ENCODE measurements at places on chromosomes 3 and 15.

DNA sequence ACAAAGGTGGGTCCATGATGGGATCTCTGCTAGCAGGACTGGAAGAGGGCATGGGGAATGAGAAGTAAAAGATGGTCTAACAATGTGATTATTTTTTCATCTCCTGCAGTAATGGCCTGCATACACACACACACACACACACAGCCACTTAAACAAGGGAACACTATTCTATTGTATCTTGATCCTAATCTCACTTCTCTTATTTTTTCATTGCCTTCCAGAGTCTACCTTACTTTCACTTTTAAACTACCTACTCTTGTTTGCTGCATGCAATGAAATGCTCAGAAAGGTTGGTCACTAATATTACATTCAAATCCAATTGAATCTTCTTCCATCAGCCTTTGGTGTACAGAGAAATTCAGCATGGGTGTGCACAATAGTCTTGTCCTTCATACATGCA lies 853.8 kb downstream of the IGSF11 start:
- H3K27ac ChIP-seq, result no peak overlapping the region
- H3K36me3 ChIP-seq, result no peaks in the 10 kb centered on the region
- H3K4me3 ChIP-seq, result no peak overlapping the region
- H3K4me1 ChIP-seq, result no peaks in the 10 kb centered on the region
- no peak for DNase-seq
- H3K27me3 ChIP-seq, result no peaks in the 10 kb centered on the region

DNA sequence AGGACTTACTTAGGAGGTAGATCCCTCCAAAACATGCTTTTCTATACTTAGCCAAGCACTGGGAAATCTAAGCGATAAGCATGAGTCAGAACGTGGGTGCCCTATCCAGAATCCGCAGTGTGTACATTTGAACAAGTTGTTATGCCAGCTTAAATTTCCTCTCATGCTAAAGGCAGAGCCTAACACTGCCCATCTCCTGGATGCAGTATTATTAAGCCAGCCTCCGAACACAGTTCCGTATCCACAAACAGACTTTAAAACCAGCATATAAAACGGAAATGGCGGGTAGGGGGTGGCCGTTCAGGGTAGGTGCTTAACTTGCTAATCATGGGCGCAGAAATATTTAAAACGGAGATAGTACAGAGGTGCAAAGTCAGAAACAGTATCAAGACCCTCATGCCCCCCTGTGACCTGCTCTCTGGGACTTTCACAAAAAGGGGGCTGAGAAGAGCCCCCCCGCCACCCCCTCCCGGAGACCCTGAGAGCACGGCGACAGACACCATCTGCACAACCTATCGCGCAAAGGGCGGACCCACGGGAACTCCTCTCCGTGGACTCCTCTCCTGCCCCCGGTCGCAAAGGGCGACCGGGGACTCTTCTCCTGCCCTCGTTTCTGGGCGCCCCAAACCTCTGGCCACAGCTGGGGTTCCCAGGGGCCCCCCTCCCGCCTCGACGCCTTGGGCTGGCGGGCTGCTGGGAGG lies 889 bp upstream of the LRRIQ4 start:
- H3K36me3 ChIP-seq, result no peaks in the 10 kb centered on the region
- peak overlapping the region; percentile 64 for H3K4me3 ChIP-seq
- H3K27ac ChIP-seq, result no peak overlapping the region

- H3K4me3 ChIP-seq, result no peak overlapping the region
- H3K27me3 ChIP-seq, result peaks cover 10% of the 10 kb centered on the region
- H3K27ac ChIP-seq, result no peak overlapping the region
- no peak for DNase-seq
- no peaks in the 10 kb centered on the region for H3K36me3 ChIP-seq
These were observed 10.1 kb downstream of the PRR23E start for GRCh38 chr3:127203024-127203423.

DNA sequence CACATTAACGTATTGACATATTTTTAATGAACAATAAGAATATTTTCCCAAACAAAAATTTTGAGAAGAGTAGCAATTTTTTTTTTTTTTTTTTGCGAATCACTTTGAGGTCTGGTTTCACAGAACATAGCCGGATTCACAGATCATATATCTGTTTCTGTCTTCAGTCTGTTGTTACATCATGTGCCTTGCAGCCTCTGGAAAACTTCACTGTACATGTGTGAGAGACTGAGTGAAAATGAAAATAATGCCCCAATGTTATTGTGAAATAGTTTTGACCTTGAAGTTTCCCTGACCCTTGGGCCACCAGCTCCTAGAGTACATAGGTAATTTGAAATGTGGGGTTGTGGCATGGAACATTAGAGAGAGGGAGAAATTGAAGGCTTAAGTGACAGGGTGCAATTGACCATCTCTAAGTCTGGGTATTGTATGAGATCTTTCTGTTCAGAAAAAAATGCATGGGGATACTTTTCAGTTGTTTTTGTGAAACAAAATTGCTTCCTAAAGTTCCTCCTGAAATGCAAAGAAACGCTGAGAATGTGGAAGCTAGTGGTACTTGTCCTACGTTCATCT lies 14.0 kb downstream of the ITPR1 start:
- no peaks in the 10 kb centered on the region for H3K36me3 ChIP-seq
- no peak overlapping the region for H3K4me3 ChIP-seq
- no peak overlapping the region for H3K27ac ChIP-seq
- H3K4me1 ChIP-seq, result peaks cover 4% of the 10 kb centered on the region

GRCh38 chr3:174620138-174620537 lies 239.0 kb upstream of the NAALADL2 start:
- no peak for DNase-seq
- no peaks in the 10 kb centered on the region for H3K4me1 ChIP-seq
- no peak overlapping the region for H3K4me3 ChIP-seq
- H3K27ac ChIP-seq, result no peak overlapping the region

GRCh38 chr3:12425850-12426579 lies 58.3 kb upstream of the TSEN2 start:
- H3K4me3 ChIP-seq, result no peak overlapping the region
- H3K27ac ChIP-seq, result no peak overlapping the region
- no peak for DNase-seq
- no peaks in the 10 kb centered on the region for H3K4me1 ChIP-seq

- no peak overlapping the region for H3K27ac ChIP-seq
- no peaks in the 10 kb centered on the region for H3K27me3 ChIP-seq
- H3K4me1 ChIP-seq, result peaks cover 3% of the 10 kb centered on the region
- no peak for DNase-seq
These were observed 887.0 kb downstream of the ROBO1 start for GRCh38 chr3:78880603-78881461.

DNA sequence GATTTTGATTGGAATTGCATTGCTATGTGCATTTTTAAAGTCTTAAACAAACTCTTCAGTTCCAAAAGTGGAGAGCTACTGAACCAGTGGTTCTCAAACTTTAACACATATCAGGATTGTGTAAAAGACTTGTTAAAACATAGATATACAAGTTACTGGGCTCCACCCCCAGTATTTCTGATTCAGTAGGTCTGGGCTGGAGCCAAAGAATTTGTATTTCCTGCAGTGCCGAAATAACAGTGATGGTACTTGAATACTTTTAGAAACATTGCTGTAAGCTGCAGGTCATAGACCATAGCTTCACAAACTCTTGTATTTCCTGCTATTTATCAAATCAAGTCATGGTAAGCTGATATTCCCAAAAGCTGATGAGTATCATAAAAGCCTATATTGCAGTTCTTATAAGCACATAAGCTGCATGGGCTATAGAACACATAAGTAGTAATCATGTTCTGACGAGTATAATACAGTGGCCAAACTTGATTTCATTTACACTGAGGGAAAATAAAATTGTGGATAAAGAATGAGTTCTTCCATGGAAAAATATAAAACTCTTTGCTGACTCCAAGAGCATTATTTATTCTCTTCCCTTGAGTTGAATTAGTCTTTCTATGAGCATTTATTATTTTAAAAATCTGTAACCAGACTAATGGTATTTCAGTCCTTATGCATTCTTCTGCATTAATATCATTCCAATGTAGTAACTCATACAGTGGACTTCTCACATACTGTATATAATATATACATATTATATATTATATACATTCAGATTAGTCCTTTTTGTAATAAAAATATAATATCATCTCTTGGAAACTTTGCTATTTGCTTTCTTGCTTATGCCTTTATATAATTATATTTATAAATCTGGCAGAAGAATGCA lies 550.5 kb upstream of the AGTR1 start:
- DNase-seq, result no peak
- H3K4me1 ChIP-seq, result peaks cover 6% of the 10 kb centered on the region
- no peaks in the 10 kb centered on the region for H3K27me3 ChIP-seq

GRCh38 chr15:65258375-65259262 lies 28.1 kb downstream of the PARP16 start:
- H3K4me1 ChIP-seq, result no peaks in the 10 kb centered on the region
- no peaks in the 10 kb centered on the region for H3K36me3 ChIP-seq
- H3K27ac ChIP-seq, result no peak overlapping the region
- DNase-seq, result no peak

DNA sequence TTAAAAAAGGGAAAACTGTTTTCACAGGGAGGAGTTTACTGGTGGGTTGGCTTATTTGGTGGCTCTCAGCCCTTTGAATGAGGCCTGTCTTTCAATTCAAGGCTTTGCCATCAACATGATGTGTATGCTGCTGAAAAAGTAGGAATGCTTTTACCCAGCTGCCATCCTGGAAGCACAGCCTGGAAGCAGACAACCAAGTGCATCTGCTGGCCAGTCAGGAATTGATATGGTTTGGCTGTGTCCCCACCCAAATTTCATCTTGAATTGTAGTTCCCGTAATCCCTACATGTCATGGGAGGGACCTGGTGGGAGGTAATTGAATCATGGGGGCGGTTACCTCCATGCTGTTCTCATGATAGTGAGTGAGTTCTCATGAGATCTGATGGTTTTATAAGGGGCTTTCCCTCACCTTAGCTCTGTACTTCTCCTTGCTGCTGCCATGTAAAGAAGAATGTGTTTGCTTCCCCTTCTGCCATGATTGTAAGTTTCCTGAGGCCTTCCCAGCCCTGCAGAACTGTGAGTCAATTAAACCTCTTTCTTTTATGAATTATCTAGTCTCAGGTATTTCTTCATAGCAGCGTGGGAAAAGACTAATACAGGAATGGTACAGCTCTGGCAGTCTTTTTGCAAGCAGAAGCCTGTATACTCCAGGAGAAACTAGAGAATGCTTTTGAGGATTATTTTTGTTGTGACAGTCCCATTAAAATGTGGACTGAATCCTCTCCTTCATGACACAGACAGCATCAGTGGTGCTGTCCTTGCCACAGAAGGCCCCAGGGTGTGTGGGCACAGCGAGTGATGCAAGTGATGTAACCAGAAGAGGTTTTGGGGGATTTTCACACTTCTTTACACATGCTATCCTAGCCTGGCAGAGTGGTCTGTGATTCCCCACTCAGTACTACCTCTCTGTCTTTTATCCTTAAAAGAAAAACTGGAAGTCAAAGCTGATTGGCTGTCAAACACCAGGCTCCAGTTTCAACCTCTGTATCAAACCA lies 20.0 kb downstream of the PLCL2 start:
- no peaks in the 10 kb centered on the region for H3K36me3 ChIP-seq
- H3K27ac ChIP-seq, result no peak overlapping the region
- H3K4me3 ChIP-seq, result no peak overlapping the region
- H3K4me1 ChIP-seq, result no peaks in the 10 kb centered on the region
- H3K27me3 ChIP-seq, result no peaks in the 10 kb centered on the region
- no peak for DNase-seq

GRCh38 chr3:140904521-140904920 lies 37.1 kb upstream of the SLC25A36 start:
- H3K27me3 ChIP-seq, result no peaks in the 10 kb centered on the region
- no peaks in the 10 kb centered on the region for H3K4me1 ChIP-seq
- no peak for DNase-seq
- H3K27ac ChIP-seq, result no peak overlapping the region
- no peak overlapping the region for H3K4me3 ChIP-seq

DNA sequence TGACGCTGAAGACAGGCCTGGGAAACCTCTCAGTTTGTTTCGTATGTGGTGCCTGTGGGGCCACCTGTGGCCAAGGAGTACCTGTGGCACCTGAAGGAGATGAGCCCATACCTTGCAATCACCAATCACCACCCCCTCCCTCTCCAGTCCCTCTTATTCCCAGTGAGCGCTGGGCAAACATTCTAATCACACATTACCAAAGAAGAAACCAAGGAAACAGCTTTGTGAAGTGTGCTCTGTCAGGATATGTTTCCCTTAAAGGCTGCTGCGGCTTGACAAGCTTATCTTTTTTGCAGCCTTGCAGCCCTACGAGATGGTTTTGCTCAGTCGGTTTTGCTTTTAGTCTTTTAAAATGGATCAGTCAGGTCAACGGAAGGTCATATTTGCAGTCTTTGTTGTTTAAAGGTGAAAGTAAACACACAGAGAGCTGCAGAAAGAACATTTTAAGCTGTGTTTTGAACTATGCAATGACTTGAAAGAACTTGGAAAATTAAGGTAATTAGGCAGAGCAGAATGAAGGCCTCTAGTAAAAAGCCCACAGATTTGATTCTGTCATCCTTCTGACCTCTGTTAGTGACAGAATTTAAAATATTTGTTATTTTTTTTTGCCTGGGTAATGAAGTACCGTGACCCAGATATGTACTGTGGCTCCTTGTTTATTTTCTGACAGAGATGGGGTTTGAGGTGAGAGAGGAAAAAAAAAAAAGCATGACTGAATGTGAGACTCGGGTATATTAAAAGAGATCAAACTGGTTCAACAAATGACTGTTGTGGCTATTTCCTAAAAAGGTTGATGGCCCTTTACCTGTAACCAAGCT lies 461.4 kb downstream of the NSUN3 start:
- H3K27ac ChIP-seq, result no peak overlapping the region
- no peaks in the 10 kb centered on the region for H3K27me3 ChIP-seq
- no peak for DNase-seq
- no peaks in the 10 kb centered on the region for H3K4me1 ChIP-seq

GRCh38 chr15:99923711-99924110 lies 190.5 kb upstream of the LYSMD4 start:
- no peak for DNase-seq
- no peak overlapping the region for H3K27ac ChIP-seq
- no peak overlapping the region for H3K4me3 ChIP-seq
- H3K27me3 ChIP-seq, result no peaks in the 10 kb centered on the region
- no peaks in the 10 kb centered on the region for H3K36me3 ChIP-seq

GRCh38 chr3:52023860-52024764 lies 28.4 kb upstream of the RPL29 start:
- no peak for DNase-seq
- H3K27ac ChIP-seq, result no peak overlapping the region
- no peaks in the 10 kb centered on the region for H3K36me3 ChIP-seq

DNA sequence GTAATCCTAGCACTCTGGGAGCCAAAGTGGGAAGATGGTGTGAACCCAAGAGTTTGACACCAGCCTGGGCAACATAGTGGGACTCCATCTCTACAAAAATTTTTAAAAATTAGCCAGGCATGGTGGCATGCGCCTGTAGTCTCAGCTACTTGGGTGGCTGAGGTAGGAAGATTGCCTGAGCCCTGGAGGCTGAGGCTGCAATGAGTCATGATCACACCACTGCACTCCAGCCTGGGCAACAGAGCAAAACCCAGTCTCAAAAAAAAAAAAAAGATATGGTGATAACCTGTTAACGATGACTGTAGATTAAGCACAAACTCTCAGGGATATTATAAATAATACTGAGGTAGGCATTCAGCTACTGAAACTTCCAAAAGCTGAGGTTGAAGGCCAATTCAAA lies 107.5 kb downstream of the SLC49A4 start:
- no peaks in the 10 kb centered on the region for H3K27me3 ChIP-seq
- DNase-seq, result no peak
- H3K4me3 ChIP-seq, result no peak overlapping the region
- H3K27ac ChIP-seq, result peak overlapping the region; percentile 1
- H3K36me3 ChIP-seq, result no peaks in the 10 kb centered on the region

- no peak for DNase-seq
- no peak overlapping the region for H3K4me3 ChIP-seq
- H3K4me1 ChIP-seq, result no peaks in the 10 kb centered on the region
- no peaks in the 10 kb centered on the region for H3K36me3 ChIP-seq
These were observed 40.5 kb downstream of the IL5RA start for GRCh38 chr3:3069723-3070122.

Measured in keratinocyte (primary cell).